ENCODE measurements at places on chromosomes 1 and 21. TPM values are rescaled to one million over a fixed set of nuclear protein-coding genes. Genes with fewer than 3 reads are reported as not detected.

NBPF10 gene
- total RNA-seq: 3.4 TPM

ZNF496 gene
- 31.1 TPM for total RNA-seq

GRCh38 chr1:116569381-116569670, 1.5 kb downstream of the CD58 start:
- peaks cover 7% of the 10 kb centered on the region for H3K4me1 ChIP-seq
- no peak for DNase-seq
- no peak overlapping the region for H3K27ac ChIP-seq
- no peak overlapping the region for H3K4me3 ChIP-seq
- no peaks in the 10 kb centered on the region for H3K27me3 ChIP-seq

- peaks cover 3% of the 10 kb centered on the region for H3K4me1 ChIP-seq
- no peaks in the 10 kb centered on the region for H3K36me3 ChIP-seq
- no peak for DNase-seq
These were observed 3.3 kb upstream of the UTP11 start for GRCh38 chr1:38009088-38009840.

GRCh38 chr1:175878775-175879174, 135.4 kb upstream of the TNR start:
- no peaks in the 10 kb centered on the region for H3K27me3 ChIP-seq
- no peaks in the 10 kb centered on the region for H3K4me1 ChIP-seq
- DNase-seq: no peak
- no peak overlapping the region for H3K27ac ChIP-seq
- H3K4me3 ChIP-seq: no peak overlapping the region
- H3K36me3 ChIP-seq: no peaks in the 10 kb centered on the region

- peaks cover 6% of the 10 kb centered on the region for H3K4me1 ChIP-seq
- H3K4me3 ChIP-seq: no peak overlapping the region
- no peak for DNase-seq
- H3K27ac ChIP-seq: no peak overlapping the region
- no peaks in the 10 kb centered on the region for H3K27me3 ChIP-seq
- no peaks in the 10 kb centered on the region for H3K36me3 ChIP-seq
These were observed 54.7 kb downstream of the RIPK4 start for GRCh38 chr21:41712201-41712600.

GRCh38 chr1:1240822-1241587, 5.5 kb downstream of the C1QTNF12 start:
- H3K4me3 ChIP-seq: no peak overlapping the region
- DNase-seq: no peak
- H3K27ac ChIP-seq: no peak overlapping the region
- H3K4me1 ChIP-seq: no peaks in the 10 kb centered on the region
- no peaks in the 10 kb centered on the region for H3K36me3 ChIP-seq

- H3K27ac ChIP-seq: no peak overlapping the region
- no peaks in the 10 kb centered on the region for H3K4me1 ChIP-seq
- H3K4me3 ChIP-seq: no peak overlapping the region
- DNase-seq: no peak
These were observed 6.2 kb upstream of the CENPS start for GRCh38 chr1:10424034-10424433.

DNA sequence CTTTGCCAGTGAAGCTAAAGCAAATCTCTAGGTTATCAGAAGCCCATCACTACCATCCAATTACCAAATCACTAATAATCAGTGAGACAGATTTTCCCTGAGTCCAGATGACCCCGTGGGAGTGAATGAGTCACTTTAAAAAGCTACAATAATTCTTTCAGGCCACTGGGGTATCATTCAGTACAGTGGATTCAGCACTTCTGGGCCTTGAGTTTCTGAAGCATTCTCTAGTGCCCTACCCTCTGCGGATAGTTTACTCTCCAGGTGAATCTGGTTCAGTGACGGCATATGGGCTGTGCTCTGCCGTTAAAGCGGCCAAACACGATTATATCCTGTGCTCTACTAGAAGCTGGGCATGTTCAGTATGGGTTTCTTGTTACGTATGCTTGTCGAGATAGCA, 26.1 kb downstream of the NR5A2 start:
- H3K27ac ChIP-seq: no peak overlapping the region
- no peaks in the 10 kb centered on the region for H3K36me3 ChIP-seq

DNA sequence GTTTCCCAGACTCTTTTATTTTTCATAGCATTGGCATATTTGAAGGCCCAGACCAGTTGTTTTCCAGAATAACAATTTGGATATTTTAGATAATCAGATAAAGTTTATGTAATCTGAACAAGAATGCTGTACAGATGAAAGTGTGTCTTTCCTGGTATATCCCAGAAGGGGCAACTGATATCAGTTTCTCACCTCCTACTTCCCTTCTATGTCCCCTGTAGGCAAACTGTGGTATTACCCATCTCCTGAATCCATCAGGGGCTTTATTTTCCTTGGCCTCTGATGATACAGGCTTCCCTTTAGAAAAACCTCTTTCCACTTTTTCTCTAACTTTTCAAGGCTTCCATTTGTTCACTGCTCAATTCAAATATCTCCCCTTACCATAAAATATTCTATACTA, 87.5 kb upstream of the RGS1 start:
- no peak for DNase-seq
- no peak overlapping the region for H3K4me3 ChIP-seq
- H3K36me3 ChIP-seq: no peaks in the 10 kb centered on the region
- no peak overlapping the region for H3K27ac ChIP-seq
- H3K27me3 ChIP-seq: no peaks in the 10 kb centered on the region

DNA sequence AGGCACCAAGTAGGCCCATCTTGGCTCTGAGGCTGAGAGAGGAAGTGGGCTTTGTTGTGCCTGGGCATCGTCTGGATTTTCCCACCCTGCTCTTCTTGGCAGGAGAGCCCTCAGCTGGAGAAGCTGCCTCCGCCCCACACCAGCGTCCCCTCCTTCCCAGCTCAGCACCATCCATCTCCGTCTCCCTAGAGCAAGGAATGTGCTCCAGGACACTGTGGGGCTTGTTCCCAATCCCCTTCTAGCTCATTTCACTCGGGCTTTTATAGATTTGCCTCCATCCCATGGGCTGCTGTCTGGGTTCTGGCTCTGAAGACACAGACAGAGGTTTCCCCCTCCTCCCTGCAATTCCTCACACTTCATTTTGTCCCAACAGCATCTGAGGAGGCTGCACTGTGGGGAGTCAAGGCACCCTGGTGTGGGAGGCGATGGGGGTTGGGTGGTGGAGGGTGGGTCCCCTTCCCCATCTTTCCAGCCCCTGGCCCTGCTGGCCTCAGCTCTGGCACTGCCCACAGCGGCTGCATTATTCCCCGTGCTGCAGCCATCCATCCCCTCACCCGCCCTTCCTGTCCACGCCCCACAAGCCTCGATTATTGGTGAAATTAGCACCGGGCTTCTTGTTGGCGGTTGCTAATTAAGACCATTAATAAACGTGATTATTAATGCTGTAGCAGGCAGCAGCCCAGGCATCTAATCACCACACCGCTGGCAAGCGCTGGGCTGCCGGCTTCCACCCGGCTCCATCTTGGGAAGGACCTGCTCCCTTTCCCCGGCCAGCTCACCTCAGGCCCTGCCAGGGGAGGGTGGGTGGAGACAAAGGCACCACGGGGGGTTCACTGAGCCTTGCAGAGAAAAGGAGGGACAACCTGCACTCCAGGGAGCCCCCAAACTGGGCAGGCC, 21.7 kb downstream of the RHBG start:
- H3K4me1 ChIP-seq: no peaks in the 10 kb centered on the region
- no peaks in the 10 kb centered on the region for H3K36me3 ChIP-seq
- no peak overlapping the region for H3K4me3 ChIP-seq
- no peak for DNase-seq

GRCh38 chr1:112589766-112590165, 29.2 kb downstream of the ST7L start:
- no peak overlapping the region for H3K27ac ChIP-seq
- no peak for DNase-seq
- no peak overlapping the region for H3K4me3 ChIP-seq
